ENCODE measurements at places on chromosomes 6 and 20. TPM values are rescaled to one million over a fixed set of nuclear protein-coding genes. Genes with fewer than 3 reads are reported as not detected.

Gene NKX2-4
- total RNA-seq: not detected

Gene TUBB1
- total RNA-seq: under 0.01 TPM

Gene OR2H1
- total RNA-seq: not detected

Gene SSTR4
- total RNA-seq: not detected

Gene TAGAP
- not detected for total RNA-seq
